Activated naive CD4-positive, alpha-beta T cell treated with anti-CD3 and anti-CD28 coated beads for 36 hours (primary cell): ENCODE measurements at places on chromosomes 3 and 15. TPM values are rescaled to one million over a fixed set of nuclear protein-coding genes. Genes with fewer than 3 reads are reported as not detected.

TUSC7 gene
- not detected for total RNA-seq

SCAANT1 gene
- not detected for total RNA-seq

GREM1 gene
- not detected for total RNA-seq

IL16 gene
- total RNA-seq: 38.8 TPM

LRTM1 gene
- total RNA-seq: not detected

ALPK3 gene
- 0.05 TPM for total RNA-seq

GCSAM gene
- total RNA-seq: 14.5 TPM

TMCO5A gene
- not detected for total RNA-seq

ESYT3 gene
- total RNA-seq: 0.96 TPM

GABRR3 gene
- not detected for total RNA-seq

SAMD7 gene
- not detected for total RNA-seq

NANOGP8 gene
- not detected for total RNA-seq
